ENCODE measurements at places on chromosomes 7 and 10. TPM values are rescaled to one million over a fixed set of nuclear protein-coding genes. Genes with fewer than 3 reads are reported as not detected.

GRCh38 chr7:80907141-80907601 is 11.7 kb downstream of the SEMA3C start:
- no peak for DNase-seq

- no peak for DNase-seq
These were observed 814.9 kb upstream of the C7orf33 start for GRCh38 chr7:147775516-147776284.

NPC1L1 gene
- 0.21 TPM for total RNA-seq

GRCh38 chr7:26891400-26892350 is 27.3 kb upstream of the SKAP2 start:
- DNase-seq: no peak

Data from cardiac muscle cell (in vitro differentiated cells and primary cell).